ENCODE measurements at places on chromosomes 6 and 20.

- DNase-seq = no peak
Observed at GRCh38 chr6:146887447-146888077, 288.8 kb downstream of the ADGB start.

GRCh38 chr6:167580619-167580911 lies 246.1 kb upstream of the AFDN start:
- DNase-seq = no peak

- no peak for DNase-seq
Observed at GRCh38 chr6:2876210-2877056, 26.7 kb downstream of the SERPINB9 start.

DNA sequence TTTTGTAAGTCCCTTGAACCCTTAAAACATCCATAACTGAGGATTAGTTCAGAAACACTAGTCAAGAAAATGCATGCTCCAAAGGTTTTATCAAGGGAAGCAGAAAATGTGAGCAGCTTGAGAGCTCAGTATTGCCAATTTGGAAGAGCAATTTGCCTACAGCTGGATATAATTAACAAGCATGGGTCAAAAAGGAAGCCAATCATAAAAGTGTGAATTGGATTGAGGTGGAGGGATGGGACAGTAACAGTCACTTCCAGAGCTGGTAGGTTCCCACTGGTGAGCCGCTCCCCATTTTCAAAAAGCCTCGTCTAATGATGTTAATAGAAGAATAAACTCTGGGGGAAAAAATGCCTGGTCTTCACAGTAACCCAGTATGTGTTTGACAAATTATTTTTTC lies 5.0 kb upstream of the PTPRK start:
- DNase-seq = no peak

- no peak for DNase-seq
Observed at GRCh38 chr6:496649-497048, 105.1 kb downstream of the IRF4 start.

GRCh38 chr6:218153-219018 lies 73.9 kb upstream of the DUSP22 start:
- no peak for DNase-seq

GRCh38 chr6:118650582-118651281 lies 659 bp downstream of the CEP85L start:
- no peak for DNase-seq

DNA sequence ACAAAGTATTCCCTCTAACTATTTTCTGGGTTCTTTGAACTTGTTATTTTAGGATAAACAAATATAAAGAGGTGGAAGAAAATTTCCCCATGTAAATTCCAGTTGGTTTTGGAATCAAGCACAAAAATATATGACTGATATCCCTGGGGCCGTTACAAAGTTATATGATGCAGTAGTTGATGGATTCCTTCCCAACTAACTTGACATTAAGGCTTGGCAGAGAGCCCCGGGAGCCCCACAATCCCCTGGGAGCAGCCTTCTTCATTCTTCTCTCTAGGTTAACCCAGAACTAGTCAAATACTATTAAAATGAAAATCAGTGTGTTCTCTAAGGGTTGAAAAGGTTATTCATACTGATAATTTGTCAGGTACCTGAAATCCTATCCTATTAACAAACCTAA lies 508.9 kb upstream of the SOX4 start:
- DNase-seq = no peak

DNA sequence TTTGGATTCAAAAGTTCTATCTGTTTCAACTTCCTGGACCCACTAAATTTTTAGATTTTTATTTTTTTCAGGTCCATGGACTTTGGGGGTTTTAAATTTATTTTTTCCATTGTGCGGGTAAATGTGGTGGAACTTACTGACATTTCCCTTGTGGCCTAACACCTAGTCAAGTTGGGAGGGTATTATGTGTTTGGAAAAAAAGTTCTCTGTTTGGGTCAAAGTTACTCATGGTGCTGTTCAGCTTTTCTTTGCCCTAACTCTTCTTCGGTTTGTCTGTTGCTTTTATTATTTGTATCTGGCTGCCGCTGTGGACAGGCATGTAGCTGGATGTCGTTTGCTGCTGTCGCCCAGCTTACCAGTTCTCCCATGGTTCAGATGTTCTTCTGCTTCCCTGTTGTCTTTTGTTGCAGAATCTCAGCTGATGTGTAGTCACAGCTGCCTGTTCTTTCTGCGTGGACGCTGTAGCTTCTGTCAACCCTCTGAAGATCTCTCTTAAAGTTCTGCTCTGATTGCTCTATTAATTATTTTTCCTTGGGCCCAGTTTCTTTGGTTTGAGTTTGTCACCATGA lies 7.9 kb downstream of the IGF2R start:
- DNase-seq = no peak

GRCh38 chr20:428658-429200 lies 20.6 kb downstream of the RBCK1 start:
- DNase-seq = no peak

- no peak for DNase-seq
Observed at GRCh38 chr6:85576476-85576875, 17.2 kb downstream of the SNX14 start.

DNA sequence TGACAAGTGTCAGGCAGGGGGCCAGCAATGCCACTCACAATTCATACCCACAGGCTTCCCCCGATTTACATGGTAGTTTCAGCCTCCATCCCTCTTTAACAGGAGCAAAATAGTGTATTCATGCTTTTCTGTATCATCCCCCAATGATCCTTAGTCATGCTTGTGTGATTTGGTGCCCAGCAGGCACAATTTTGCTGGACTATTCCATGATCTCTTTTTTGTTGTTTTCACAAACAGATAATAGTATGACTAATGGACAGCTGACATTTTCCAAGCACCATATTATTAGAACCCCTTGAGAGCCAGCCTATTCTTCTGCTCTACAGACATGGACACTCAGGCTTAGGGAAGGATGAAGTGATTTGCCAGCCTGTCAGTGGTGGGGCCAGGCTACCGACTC lies 128.2 kb upstream of the RIPOR2 start:
- DNase-seq = no peak

GRCh38 chr6:45003387-45003786 lies 324.7 kb upstream of the RUNX2 start:
- no peak for DNase-seq

DNA sequence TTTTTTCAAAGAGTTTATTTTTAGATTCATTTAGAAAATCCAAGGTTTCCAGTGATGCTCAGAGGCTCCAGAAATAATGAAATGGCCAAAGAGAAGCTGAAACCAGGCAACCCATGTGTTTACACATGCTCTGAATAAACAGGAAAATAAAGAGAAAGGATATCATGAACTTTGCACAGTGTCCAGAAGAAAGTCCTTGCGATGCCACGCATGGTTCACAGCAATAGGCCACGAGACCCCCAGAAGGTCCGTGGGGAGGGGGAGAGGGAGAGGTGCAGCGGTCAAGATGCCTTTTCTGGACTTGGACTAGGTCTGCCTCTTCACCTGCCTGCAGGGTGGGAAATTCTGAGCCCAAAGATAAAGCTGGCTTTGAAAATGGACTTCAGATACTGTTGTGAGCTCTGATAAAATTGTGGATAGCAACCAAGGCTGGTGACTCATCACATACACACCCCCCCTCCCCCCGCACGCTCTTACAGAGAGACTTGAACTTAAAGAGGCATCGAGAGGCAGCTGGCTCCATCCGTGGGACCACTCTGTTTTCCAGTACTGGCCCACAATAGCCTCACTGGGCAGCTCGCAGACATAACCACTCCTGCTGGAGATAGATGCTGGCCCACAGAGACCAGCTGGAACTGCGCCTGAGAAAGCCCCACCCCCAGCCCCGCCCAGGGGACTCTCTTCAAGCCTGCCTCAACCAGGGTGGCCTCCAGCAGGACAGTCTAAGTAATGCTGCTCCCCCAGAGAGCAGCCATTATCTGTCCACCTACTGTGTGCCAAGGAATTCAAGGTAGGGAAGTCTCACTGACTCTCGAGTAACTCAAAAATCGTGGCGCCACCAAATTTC lies 21.2 kb upstream of the NFATC2 start:
- DNase-seq = no peak

- DNase-seq = no peak
Observed at GRCh38 chr6:137019476-137020272, 25.1 kb downstream of the IL20RA start.

DNA sequence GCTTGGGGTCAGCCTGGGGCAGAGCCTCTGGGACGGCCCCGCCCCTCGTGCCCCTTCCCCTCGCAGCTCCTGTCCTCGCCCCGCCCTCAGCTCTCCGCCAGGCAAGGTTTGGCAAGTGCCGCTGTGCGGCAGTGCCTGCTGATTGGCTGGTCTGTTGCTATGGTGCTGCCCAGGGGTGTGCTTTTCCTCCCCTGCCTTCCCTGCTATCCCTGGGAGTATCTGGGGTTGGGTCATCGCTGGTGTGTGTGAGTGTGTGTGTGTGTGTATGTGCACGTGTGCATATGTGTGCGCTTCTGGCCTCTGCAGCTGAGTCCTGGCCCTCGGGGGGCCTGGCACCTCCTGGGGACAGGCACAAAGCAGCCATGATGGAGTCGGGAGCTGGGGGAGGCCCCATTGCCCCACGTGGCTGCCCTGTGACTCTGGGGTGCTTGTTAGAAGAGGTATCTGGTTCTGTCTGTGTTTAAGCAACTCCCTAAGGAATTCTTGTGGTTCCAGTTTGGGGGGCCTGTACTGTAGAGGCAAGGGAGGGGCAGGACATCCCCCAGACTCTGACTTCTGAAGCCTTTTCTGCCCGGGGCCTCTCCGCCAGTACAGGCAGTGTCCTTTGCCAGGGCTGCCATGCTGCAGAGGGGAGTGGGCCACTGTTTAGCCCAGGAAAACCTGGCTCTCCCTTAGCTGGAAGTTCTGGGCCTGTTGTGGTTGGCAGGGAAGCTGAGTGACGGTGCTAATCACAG lies 6.9 kb downstream of the RTEL1 start:
- no peak for DNase-seq

DNA sequence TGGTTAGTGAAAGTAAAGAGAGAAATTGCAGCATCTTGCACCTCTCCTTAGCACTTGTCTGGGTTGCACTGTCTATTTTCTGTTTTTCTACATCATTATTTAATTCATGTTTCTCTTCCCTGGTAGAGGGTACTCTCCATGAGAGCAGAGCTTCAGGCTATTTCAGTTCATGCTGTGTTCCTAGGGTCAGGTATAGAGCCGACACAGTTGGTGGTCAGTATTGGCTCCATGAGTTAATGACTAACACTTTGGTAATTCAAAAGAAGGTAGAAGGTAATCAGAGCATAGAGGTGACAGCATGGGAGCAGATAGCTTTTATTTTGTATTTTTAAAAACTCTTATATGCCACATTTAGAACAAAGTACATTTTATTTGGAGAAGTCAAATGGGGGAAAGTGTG lies 42.7 kb downstream of the RIMS1 start:
- no peak for DNase-seq

GRCh38 chr6:170034294-170034693 lies 256.6 kb downstream of the DLL1 start:
- DNase-seq = no peak

DNA sequence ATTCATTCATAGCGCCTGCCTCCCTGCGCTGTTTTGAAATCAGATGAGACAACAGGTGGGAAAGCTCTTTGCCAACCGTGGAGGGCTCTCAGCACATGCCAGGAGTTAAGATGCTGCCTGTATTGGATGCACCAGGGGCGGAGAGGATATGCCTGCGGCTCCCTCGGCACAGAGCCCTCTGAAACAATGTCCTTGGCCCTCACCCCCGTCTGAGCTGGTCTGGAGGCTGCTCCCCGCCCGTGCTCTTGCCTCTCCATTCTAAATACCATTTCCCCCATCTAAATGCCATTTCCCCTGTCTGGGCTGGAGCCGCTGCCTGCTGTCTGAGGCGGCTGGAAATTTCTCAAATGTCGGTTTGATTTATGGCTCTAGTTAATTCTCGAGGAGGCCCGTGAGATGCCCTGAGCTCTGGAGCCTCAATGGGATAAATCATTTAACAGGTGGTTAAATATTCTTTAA lies 50.8 kb upstream of the MLN start:
- no peak for DNase-seq

DNA sequence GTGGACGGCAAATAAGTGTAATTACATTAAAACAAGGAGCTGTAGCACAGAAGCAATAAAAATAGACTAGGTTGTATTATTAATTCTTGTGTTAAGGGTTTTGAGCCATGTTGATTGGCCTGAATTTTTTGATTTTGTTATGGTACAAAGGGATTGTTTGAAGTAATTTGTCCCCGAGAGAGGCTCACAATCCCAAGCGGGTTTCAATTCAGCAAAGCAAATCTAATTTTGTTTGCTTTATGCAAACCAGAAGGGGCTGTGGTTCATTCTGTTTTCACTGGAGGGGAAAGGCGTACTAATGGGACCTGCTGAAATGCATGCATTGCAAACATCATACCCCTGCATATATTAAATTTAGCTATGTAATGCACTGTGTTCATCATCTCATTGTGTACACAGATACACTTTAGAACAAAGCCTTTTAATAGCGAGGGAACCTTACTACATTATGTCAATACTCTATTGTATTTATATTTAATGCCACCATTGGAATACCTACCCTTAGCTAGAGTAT lies 379.5 kb upstream of the POU3F2 start:
- DNase-seq = no peak

GRCh38 chr6:120938164-120938875 lies 396.0 kb downstream of the TBC1D32 start:
- no peak for DNase-seq

DNA sequence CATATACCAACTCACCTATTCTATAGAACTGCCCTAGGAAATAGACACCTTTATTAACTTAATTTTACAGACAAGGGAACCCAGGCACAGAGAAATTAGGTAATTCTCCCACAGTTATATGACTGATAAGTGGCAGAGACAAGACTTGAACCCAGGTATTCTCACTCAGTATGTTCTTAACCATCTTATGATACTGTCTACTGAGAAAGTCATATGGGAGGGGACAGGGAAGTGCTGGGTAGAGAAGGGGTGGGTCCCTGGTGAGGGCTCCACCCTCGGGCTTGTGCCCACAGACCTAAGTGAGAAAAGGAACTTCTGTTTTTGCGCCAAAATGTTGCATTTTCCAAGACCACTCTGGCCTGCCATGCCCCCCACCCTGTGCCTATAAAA lies 123.5 kb downstream of the RNF144B start:
- no peak for DNase-seq

DNA sequence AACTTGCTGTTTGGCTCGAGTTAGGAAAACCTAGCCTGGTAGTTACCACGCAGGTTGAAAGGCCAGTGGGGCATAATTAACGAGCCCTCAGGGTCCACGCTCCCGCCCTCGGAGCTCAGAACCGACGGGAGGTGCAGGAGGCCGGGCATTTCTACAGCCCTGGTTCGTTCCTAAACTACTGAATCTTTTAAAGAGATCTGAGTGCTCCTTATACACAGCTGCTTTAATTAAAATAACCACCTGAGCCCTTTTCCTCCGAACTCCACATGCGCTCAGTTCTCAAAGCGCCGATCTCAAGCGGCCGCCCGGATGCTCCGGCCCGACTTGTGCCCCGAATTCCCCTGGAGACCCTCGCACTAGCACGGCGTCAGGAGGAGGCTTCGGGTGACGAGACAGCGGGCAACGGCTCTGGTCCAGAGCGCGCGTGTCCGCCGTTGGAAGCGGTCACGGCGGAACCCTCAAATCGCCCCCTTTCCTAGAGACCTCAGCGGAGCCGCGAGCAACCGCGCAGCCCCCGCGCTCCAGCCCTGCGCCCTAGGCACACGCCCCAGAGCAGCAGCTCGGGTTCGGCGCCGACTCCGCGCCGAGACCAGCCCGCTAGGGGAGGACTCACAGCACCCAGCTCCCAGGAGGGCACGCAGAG lies 397 bp downstream of the WDR27 start:
- DNase-seq = no peak
